Neural crest cell (in vitro differentiated cells): ENCODE measurements at places on chromosomes 7 and 10.

DNA sequence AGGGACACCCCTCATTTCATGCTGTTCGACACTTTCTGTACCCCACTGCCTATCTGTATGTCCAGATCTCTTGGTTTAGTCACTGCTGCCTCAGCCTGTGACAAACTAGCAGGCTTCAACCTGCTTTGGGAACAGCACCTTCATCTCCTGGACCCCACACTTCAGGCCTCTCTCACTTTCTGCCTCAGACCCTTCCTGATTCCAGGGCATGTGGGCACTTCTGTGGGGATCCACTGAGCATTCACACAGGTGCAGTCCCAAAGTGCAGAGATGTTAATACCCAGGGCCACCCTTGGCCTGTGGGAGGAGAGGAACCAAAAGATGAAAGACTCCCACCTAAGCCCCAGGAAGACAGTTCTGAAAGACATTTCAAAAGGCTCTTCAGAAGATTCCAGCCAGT is 29.4 kb upstream of the C10orf71 start:
- DNase-seq: no peak

GRCh38 chr10:109972372-109973001 is 35.3 kb upstream of the ADD3 start:
- no peak for DNase-seq

DNA sequence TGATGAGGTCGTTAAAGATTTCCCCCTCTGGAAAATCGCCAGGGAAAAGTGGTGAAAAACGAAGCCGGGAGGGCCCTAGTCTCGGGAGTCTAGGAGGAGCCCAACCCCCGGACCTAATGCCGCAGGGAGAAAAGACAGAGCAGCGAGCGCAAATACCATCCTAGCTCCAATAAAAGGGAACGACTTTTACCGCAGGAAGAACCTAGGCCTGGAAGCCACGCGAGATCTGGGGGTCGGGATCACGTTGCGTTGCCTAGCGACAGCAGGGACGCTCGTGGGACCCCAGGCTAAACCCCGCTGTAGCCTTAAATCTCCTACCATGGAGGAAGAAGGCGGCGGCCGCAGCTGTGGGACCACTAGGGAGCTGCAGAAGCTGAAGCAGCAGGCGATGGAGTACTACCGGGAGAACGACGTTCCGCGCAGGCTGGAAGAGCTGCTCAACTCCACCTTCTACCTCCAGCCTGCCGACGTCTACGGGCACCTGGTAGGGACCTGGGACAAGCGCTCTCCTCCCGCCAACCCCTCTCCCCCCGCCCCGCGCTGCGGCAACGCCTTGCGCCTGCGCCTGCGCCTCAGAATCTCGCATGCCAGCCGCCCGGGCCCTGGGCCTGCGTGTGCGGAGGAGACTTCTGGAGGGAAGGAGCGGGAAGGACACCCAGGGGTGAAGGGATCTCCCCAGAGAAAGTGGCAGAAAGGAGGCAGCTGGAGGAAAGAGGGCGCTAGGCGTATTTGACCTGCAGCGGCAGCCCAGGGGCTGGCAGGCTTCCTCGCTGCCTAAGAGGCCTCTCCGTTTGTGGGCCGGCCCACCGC is at the start of gene ENO4:
Gene ENO4, plus strand, starts transcription at position 252 of the 810 bp plus-strand sequence. Its CDS starts 68 bp downstream, at position 320.
- peak; percentile 75 for DNase-seq

GRCh38 chr7:156524818-156525597 is 115.6 kb upstream of the RNF32 start:
- no peak for DNase-seq

DNA sequence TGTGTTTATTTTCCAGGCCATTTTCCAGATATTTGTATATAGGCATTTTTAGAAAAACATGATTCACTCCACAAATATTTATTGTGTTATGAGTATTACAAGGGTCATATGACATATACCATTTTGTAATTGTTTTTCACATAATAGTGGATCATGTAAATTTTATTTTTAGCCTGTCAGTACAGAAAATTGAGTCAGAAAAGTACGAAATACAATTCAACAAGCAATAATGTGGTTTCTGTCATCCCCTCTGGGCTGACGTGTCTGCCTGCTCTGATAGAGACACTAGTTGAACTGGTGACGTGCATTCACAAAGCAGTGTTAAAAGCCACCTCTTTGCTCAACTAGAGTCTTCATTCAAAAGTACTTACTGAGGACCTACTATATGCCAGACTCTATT is 97.9 kb upstream of the STEAP1B start:
- DNase-seq: no peak

DNA sequence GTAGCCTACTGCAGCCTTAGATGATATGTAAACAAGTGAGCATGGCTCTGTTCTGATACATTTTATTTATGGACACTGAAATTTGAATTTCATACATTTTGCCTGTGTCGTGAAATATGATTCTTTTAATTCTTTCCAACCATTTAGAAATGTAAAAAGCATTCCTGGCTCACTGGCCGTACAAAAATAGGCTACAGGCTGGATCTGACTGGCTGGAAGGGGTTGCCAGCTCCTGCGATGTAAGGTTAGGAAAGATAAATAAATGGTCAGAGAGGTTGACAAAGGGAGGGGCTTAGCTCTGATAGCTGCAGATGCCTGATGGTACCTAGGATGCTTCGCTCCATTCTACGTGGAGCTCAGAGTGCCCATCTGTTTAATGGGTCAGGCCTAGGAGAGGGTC is 3.4 kb downstream of the ADCYAP1R1 start:
- DNase-seq: no peak

DNA sequence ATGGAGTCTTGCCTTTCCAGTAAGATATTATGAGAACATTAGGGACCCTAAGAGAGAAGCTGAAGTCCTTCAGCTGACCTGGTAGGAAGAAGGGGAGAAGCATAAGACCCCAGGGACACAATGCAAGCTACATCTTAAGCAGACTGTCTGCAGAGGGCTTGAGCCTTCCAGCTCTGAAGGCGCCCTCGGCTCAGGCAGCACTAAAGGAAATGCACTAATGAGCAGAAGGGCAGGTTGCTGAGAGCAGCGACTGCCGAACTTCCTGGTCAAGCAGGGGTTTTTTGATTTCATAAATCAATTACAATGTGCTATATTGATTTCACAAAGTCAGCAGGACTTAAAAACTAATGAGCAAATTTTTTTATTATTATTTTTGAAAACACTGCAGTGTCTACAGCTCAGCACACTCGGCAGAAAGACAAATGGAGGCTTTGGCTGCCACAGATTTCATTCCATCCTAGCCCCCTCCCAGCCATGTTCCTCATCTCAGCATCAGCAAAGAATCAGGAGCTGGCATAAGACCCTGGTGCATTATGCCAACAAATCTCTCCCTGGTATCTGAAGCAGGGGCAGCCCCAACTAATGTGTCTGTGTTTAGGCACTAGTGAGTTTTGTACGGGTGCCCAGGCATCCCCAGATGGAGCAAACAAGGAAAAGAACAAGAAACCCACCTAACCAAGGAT is 57.1 kb downstream of the LRRTM3 start:
- DNase-seq: no peak

DNA sequence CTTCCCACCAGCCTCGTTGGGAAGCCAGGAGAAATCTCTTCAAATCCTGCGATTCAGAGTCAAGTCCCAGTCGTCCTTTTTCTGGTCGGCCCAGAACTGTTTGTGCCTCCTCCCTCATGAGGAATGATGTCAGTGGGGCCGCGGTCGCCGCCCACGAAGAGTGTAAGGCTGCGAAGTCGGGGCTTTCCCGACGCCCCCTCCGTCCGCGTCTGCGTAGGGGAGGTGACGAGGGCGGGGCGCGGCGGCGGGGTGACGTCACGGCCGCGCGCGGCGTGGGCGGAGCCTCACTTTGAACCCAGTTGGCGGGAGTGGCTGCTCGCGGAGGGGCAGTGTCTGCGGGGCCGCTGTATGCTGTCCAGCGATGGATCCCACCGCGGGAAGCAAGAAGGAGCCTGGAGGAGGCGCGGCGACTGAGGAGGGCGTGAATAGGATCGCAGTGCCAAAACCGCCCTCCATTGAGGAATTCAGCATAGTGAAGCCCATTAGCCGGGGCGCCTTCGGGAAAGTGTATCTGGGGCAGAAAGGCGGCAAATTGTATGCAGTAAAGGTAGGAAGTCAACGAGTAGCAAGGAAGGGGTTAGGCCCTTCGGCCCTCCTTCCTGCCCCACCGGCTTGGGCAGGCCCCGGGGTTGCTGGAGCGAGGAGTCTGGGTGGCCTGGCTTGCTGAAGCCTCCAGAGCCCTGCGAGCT is at the start of gene MASTL:
Gene MASTL, plus strand, starts transcription at position 287 of the 689 bp plus-strand sequence. Its CDS starts 75 bp downstream, at position 362.
- peak; percentile 83 for DNase-seq

- no peak for DNase-seq
Measured at GRCh38 chr7:54988516-54988915, 30.3 kb upstream of the EGFR start.

DNA sequence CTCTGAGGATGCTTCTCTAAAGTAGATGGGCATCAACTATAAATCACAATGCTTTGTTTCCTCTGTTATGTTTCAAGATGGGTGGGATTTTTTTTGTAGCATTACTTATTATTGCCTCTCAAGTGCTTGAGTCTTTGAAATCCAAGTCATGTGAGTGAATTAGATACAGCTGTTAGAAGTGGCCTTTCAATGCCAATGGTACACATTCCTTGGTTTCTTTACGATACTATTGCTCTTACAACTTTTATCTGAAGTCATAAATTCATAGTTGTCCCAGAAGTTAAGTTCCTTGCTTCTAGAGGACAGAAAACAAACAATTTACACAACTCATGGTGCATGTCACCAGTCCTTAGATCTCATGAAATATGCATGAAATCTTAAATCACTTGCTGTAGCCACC is 15.5 kb downstream of the CFTR start:
- no peak for DNase-seq

GRCh38 chr10:36391405-36391804 is 734.0 kb upstream of the ANKRD30A start:
- no peak for DNase-seq

DNA sequence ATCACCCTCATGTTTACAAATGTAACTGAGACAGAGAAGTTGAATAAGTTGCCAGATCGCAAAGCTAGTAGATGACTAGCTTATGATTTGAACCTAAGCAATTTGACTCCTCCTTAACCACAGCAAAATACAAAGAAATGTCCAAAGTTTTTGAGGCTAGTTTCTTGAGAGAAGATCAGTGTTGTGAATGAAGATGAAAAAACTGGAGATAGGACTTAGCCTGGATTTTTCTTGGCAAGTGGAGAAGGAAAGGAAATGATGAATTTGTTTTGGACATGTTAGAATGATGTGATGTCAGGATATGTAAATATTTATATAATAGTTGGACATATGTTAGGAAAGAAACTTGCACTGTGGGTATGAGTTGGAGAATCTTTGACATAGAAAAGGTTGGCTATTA is 149.8 kb downstream of the LSMEM1 start:
- DNase-seq: no peak
